ENCODE measurements at places on chromosomes 16 and 17. TPM values are rescaled to one million over a fixed set of nuclear protein-coding genes. Genes with fewer than 3 reads are reported as not detected.

ATXN2L gene
- 81.2 TPM for total RNA-seq

GRCh38 chr17:29458066-29458465 is 67.9 kb downstream of the TAOK1 start:
- DNase-seq: no peak

GRCh38 chr17:67434061-67434525 is 57.0 kb downstream of the PITPNC1 start:
- no peak for DNase-seq

ABCA6 gene
- total RNA-seq: not detected

P3H4 gene
- 153 TPM for total RNA-seq

MYH11 gene
- total RNA-seq: 2.0 TPM

- DNase-seq: peak; percentile 70
These were observed 11.8 kb upstream of the FAM117A start for GRCh38 chr17:49775546-49776260.

- peak; percentile 98 for DNase-seq
These were observed 6.3 kb downstream of the BCAR1 start for GRCh38 chr16:75244844-75245758.

- no peak for DNase-seq
These were observed 14.6 kb downstream of the LRRC36 start for GRCh38 chr16:67341250-67341649.

GRCh38 chr17:71327376-71328059 is 793.3 kb upstream of the SOX9 start:
- peak; percentile 48 for DNase-seq

GRCh38 chr17:39979893-39980350 is 685 bp upstream of the PSMD3 start:
- peak; percentile 48 for DNase-seq

DNA sequence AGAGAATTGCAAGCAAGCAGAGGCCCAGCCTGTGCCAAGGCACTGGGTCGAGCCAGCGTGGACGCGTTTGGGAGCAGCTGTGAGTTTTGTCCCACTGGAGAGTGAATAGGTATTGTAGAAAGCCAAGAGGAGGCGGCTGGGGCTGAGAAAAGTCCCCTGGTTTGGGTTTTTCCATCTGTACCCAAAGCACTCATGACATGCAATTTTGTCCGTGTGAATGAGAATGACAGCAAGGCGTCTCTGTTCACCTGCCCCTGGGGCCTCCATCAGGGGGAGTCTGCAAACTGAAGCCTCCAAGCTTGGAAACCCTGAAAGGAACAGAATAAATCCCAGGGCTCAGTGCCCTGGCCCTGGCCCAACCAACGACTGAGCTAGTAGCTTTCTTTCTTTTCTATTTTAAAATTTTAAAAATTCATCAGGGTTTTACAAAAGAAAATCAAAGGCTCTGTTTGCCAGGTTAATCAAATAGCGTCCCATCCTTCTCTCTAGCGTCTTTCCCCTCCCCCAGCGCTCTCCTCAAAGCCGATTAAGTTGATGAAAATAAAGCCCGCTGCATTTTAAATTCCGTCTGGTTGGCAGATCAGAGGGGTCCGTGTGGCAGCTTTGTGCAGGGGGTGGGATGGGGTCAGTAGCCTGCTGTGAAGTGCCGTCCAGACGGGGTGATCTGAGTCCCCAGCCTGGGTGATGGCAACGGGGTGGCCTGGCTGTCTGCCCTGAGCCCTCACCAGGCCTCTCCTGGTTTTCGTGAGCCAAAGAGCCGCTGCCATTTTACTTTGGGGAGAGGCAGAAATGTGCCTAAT is 171.0 kb downstream of the KATNIP start:
- DNase-seq: no peak

DNA sequence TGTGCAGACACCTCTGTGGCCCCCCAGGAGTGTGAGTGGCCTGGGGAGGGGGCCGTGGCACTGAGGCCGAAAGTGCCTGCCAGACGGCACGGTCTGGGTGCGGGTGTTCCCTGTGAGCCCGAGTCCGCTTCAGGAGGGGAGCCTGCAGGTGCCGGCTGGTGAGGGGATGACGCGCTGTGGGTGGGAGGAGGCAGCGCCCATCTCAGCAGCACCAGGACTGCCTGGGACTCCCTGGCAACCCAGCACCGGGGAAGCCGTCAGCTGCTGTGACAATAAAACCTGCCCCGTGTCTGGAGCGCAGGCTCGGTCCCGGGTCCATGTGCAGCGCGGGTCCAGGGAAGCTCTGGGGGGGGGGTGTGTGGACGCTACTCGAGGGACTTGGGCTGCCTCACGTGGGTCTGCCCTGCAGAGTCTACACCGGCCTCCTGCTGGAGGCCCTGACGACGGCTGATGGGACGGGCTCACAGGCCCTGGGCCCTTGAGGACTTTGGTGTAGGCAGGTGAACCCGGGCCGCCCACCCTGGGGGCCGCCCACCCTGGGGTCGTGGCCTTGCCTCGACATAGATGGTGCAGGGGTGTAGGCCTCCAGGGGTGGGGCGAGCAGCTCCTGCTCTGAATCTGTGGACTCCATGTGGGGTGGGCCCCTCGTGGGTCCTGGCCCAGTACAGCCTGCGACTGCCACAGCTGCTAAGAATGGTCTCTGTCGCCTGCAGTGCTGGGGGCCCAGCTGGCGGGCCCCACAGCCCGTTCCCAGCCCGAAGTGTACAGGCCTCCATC is 5.9 kb upstream of the RAB40C start:
- DNase-seq: no peak

GRCh38 chr17:73071066-73071999 is 21.2 kb downstream of the SLC39A11 start:
- DNase-seq: peak; percentile 51

DNA sequence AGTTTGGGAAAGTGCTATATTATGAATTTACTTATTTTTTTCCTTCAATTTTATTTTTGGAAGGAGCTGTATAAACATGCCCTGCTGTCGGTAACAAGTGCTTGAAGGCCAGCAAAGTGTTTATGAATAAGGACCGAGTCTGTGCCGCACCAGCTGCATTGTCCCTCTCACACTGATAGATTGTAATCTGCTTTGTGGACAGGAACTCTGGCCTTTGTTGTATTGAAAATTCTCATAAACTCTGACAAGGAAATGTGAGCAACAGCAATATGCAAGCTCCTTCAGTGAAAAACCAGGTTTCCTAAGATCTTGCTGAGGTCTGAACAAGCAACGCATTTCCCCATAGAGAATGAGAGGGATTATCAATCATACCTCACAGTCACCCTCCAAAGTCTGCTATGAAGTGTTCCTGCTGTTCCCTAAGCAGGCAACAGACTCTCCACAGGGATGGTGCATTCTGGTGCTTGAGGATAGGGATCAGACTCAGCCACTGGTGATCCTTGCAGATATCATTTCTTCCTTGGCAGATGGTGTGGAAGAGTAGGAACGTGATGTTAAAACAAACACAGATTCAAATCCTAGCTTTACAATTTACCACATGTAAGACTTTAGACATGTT is 109.6 kb downstream of the KCNJ2 start:
- DNase-seq: no peak

- no peak for DNase-seq
These were observed 688 bp downstream of the ADAP2 start for GRCh38 chr17:30922235-30923030.

DNA sequence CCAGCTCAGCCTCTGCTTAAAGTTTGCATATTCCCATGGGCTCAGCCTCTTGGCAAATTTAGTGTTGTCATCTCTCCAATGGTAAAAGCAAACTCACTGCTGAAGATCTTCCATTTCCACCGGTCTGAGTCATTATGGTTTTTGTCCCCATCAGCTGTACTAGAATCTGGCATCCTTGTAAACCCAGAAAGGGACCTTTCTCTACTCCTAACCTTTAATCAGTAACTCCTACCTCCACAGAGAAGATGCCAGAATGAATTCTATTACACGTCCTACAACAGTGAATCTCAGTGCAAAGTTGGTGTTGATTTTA is 45.8 kb downstream of the ZNF652 start:
- no peak for DNase-seq

- no peak for DNase-seq
These were observed 843.7 kb downstream of the CDH11 start for GRCh38 chr16:64278196-64278595.

DNA sequence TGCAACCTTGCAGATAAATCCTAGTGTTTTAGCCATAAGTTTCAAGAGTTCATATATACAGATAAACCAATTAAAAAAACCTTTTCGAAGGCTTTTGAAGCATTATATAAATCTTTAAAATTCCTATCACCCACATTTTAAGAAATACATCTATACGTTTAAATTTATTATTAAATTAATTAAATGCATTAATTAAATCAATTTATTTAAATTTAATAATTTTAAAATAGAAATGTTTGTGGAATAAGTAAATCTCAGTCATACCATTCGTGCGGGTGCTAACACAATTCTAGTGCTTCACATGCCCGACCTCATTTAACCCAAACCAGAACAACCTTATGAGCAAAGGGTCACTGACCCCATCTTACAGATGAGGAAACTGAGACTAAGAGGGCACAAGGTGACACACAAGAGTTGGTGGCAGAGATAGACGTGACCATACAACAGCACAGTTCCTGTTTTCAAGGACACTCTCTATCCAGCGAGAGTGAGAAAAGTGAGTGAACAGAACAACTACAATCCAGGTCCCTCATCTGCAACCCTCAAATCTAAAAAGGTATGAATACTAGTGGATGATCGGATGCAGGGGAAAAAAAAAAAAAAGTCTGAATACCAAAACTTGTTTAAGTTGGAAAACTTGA is 1.4 kb downstream of the NSMCE1 start:
- no peak for DNase-seq

ATAD5 gene
- total RNA-seq: 6.3 TPM

DYNLL2 gene
- 14.2 TPM for total RNA-seq

DNA sequence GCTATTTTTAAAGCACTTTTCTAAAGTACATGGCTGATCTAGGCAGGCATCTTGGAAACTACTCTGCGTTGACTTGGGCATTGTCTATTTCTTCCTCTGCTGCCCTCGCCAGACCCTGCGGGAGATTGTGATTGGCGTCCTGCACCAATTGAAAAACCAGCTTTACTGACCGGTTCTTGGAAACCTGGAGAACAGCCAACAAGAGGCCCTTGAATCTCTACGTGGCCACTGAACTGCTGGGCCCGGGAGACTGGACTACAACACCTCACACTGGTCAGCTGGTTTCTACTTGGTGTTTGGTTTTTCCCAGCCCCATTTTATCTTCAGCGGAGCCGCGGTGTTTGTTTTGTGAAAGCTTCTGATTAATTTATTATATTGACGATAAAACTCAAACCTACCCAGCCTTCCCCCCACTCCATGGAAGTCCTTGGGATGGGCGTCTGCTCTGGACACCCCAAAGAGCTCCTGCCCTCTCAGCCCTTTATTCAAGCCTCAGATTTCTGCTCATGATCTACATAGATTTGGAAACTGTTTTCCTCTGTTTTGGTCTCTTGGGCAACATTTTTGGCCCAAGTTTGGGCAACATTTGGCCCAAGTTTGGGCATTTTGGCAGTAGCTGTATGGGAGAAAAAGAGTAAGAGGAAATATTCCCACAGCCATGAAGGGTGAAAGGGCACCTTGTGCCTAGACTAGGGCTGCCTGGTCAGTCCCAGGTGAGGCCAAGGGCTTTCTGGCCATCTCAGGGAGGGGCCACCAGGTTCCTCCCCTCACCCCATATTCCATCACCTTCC is 4.7 kb downstream of the MLX start:
- DNase-seq: no peak

DNA sequence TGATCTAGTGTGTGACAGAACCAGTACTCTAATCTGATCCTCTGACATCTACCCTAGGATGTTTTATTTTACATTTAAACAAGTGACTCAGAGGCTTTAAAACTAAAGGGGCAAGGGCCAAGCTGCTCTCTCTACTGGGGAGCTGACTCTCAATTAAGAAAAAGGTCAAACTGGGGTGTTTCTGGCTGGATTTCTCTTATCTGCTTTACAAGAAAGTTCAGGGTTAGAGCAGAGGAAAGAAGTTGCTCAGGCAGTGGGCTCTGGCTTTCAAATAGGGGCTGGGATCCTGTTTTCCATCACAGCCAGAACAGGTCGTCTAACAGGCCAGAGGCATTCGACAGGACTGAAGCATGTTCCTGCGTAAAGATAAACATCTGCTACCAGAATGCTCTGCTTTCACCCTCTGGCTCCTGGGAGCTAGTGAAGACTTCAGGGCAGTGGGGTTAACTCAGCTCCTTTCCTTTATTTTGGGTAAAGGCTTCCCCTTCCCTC is 8.5 kb downstream of the MMP28 start:
- no peak for DNase-seq

SLC6A4 gene
- 0.85 TPM for total RNA-seq

CTRB1 gene
- not detected for total RNA-seq

GRCh38 chr17:6523809-6524355 is 32.5 kb downstream of the PITPNM3 start:
- no peak for DNase-seq

GRCh38 chr17:13076905-13077304 is 59.1 kb upstream of the ELAC2 start:
- DNase-seq: no peak

UTS2R gene
- total RNA-seq: 10.8 TPM

GRCh38 chr16:4194661-4195060 is 47.2 kb downstream of the SRL start:
- DNase-seq: no peak

DNA sequence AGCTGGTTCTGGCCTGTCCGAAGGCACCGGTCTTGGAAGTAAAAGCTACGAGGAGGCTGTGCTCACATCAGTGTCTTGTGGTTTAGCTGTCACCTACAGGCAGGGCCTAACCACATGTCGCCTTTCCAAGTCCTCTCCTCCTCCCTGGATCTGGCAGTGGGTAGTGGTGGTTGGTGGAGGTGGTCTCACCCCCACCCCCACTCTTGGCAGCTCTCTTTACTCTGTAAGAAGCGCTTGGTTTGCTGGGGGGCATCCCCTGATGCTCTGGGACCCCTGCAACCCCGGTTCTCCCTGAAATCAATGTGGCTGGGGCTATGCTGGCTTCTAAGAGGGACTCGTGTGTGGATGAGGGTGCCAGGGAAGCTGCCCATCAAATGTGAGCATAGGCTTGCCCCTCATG is 68.3 kb downstream of the WIPI1 start:
- DNase-seq: no peak

GNGT2 gene
- not detected for total RNA-seq

DNA sequence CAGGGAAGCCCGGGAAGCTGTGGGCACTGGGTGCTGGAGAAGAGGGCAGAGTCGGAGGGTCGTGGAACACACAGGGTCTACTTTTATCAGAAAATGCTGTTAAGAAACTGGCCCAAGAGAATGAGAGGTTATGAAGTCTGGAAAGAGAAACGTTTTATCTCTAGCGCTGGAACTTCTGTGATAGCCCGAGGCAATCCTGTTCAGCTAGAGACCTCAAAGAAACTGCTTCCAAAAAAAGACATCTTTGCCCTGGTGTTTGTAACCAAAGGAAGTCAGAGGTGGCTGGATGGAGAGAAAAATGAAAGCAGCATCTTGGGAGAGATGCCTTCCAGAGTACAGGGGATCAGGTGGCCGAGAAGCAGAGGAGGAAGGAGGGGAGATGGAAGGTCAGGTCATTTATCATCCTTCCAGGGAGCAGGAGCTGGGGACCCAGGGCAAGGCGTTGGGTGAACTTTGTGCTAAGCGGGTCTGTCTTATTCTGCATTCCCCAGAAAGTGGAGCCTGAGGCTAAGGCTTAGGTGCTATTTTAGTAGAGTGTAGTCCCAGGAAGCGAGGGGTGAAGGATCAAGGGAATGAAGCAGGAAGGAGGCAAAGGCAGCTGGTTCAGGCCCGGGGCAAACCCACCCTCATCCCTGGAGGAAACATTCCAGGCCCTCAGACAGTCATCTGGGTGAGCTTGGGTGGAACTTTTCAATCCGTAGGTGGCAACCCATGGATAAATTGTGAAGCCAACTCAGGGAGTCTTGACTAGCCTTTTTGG is 66.5 kb downstream of the MGAT5B start:
- no peak for DNase-seq

- DNase-seq: peak; percentile 43
These were observed 727 bp upstream of the TENT4B start for GRCh38 chr16:50152351-50152806.

TMEM235 gene
- total RNA-seq: 2.0 TPM

EFCAB13 gene
- total RNA-seq: 5.9 TPM

ITGB3 gene
- 11.8 TPM for total RNA-seq

FOXL1 gene
- 2.0 TPM for total RNA-seq

Measured in cardiac muscle cell (in vitro differentiated cells and primary cell).